DND-41 (cell line): ENCODE measurements at places on chromosomes 6 and 20.

- no peak for DNase-seq
These were observed 66.7 kb upstream of the TSHZ2 start for GRCh38 chr20:52905241-52905994.

DNA sequence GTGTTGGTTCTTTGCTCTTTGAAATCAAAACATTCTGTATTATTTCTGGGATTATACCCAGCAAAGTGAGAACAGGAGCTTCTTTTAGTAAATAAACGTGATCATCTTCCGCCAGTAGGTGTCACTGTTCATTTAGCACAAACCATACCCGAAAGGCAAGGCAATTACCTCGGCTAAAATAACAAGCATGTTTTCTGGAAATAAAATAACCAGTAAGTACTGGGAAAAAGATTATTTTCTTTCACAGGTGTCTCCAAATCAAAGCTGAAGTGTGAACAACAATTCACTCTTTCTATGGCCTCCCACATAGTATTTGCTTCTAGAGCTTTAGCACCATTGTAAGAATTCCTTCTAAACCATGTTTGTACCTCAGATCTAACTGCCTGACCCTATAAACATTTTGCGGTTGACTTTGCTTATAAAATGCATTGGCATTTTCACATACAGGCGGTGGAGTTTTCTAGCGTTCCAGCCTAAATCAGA, 144.6 kb upstream of the AGPAT4 start:
- peak; percentile 30 for DNase-seq

GRCh38 chr20:46220455-46221207, 87.7 kb downstream of the CDH22 start:
- no peak for DNase-seq

- DNase-seq, result peak; percentile 72
These were observed at the start of gene TAB2 for GRCh38 chr6:149317644-149318571. TAB2 (plus strand) TSS chr6:149317712; CDS start chr6:149369998, 52,286 bp downstream.

- peak; percentile 62 for DNase-seq
These were observed 104.9 kb upstream of the NXT1 start for GRCh38 chr20:23245553-23246181.

- DNase-seq, result no peak
These were observed 52.5 kb downstream of the MKKS start for GRCh38 chr20:10381477-10381876.

DNA sequence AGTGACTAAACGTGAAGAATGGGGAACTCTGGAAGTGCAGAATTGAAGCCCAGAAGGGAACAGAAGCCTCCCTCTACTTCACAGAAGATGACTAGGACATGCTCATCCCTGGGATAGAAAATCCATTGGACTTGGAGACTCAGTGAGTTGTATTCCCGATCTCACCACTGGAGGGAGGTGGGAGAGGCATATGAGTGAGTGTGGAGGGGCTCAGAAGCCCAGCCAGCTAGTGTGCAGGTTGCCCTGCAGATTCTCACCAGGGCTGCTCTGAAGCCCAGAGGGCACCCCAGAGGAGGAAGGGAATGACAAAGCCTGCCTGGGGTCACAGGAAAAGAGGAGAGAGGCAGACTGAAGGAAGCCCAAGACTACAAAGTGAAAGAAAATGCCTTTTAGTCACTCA, 42.1 kb upstream of the HLA-E start:
- no peak for DNase-seq

DNA sequence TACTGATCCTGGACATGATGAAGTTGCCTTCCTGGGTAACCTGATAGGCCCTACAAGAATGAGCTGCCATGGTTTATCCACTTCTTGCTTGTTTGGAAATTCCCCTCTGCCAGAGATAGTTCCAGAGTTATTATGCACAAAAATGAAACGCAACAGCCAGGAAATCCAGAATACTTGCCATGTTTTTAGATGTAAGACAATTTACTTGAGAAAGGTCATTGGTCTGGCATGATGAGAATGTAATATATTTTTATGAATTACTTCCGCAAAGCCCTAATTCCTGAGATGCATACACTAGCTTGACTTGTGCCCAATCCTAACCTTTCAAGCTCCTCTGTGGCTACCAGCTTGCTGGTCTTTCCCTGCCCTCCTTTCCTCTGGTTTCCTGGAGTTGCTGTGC, 27.9 kb upstream of the NT5E start:
- no peak for DNase-seq

DNA sequence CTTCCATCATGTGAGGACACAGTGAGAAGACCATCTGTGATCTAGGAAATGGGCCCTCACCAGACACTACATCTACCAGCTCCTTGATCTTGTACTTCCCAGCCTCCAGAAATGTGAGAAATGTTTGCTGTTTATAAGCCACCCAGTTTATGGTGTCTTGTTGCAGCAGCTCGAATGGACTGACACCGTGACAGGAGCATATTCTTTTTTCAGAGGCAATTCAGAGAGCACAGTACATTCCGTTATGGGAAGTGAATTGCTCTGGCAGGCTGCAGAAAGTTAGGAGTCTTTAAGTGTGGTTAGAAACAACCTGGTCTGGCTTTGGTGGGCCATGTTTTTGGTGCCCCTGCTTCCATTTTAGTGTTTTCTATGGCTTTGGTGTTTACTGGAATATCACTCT, 75.1 kb downstream of the FIG4 start:
- DNase-seq, result no peak

DNA sequence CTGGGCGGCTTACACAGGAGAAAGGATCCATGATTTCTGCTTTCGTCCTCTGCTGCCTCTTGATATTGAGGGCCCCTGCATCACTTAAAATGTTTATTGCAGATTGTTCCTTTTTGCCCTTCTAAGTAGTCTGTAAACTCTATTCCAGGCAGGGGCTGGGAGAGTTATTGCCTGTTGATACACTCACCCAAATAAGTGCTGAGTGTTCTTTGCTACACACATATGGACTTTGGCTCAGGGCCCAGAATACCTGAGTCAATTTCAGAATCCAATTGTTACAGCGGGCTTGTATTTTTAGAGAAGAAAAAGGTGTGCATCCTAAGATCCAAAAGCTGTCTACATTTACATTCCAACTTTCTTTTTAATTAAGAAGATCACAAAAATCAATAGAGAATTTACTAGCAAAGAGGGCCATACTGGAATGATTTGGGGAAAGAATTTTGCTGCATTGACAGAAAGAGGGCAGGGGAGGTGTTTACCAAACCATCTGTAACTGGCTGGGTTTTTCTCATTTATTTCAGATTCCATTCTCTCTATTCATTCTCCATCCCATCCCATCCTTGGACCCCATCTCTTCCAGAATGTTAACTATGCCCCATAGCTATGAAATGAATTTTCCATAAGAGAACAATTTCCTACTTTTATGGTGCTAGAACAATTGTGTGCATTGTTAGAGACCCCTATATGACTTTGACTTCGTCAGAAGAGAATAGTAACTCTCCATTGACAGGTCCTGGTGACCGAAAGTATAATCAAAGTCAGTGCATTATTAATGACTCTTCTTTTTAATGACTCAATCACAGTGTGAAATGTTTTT, 959.9 kb upstream of the FLRT3 start:
- DNase-seq, result no peak

DNA sequence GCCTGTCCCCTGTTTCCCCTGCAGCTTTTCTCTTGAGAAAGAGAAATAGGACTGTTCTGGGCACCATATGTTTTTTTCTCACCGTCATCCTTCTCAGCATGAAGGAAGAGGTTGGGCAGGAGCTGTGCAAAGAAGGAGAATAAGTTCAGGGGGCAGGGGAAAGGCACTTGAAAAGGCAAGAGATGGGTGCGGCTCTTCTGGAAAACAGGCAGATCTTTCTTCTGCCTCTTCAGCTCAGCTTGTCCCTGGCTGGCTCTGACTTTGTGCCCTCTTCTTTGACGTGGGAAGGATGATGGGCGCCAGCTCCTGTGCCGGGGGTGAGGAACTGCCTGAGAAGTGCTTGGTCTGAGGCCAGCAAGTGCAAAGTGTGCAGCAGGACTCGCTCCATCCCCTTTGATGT, 206.5 kb downstream of the DOK5 start:
- DNase-seq, result no peak

DNA sequence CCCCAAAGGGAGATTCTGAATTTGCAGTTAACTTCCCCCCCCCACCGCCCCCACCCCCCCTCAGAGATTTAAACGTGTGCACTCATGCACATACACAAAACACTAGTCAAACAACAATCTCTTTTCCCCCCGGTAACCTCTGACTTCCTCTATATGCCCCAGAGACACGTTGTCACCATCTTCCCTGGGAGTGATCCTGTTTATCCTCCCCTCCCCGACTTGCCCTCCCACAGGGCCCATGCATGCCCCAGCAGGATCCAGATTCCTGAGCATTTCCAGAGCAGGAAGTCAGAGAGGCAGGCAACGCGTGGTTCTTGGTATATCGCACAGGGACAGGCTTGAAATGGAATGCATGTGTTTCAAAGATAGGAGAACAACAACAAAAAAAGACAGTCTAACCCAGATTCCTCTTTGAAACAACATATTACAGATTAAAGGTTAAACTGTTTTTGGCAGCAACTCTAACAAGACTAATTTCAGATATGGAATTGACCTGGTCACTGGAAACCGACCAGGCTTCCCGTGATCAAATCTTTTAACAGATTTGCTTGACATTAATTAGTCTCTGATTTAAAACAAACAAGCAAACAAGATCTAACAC, 1.3 kb downstream of the BLCAP start:
- DNase-seq, result no peak

DNA sequence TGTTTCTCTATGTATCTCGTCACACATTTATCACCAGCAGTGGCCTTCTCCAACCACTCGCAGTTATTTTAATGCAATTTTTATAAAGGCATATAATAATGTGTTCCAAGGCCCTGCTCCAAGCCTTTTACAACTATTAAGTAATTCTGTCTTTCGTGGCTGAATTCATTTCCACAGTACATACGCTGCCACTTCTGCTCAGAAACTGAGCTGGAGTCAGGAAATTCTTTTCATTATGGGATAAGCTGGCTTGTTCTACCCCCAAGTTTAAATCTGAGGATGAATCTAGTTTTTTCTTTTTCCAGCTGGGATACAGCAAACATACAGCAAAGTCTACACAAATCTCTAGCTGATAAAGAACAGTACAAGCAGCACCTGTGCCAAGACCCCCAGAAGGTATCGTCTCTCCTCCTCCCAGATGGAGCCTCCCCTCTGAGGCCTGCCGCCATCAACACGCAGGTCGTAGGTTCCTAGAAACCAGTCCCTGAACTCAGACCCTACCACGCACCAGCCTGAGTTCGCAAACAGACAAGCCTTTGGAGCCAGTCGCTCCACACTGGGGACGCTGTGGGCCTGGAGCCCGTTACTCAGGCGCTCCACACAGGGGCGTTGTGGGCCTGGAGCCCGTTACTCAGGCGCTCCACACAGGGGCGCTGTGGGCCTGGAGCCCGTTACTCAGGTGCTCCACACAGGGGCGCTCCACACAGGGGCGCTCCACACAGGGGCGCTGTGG, 263.5 kb downstream of the THBS2 start:
- no peak for DNase-seq

GRCh38 chr6:26056583-26057350, 30.5 kb upstream of the HFE start:
- DNase-seq, result peak; percentile 57

DNA sequence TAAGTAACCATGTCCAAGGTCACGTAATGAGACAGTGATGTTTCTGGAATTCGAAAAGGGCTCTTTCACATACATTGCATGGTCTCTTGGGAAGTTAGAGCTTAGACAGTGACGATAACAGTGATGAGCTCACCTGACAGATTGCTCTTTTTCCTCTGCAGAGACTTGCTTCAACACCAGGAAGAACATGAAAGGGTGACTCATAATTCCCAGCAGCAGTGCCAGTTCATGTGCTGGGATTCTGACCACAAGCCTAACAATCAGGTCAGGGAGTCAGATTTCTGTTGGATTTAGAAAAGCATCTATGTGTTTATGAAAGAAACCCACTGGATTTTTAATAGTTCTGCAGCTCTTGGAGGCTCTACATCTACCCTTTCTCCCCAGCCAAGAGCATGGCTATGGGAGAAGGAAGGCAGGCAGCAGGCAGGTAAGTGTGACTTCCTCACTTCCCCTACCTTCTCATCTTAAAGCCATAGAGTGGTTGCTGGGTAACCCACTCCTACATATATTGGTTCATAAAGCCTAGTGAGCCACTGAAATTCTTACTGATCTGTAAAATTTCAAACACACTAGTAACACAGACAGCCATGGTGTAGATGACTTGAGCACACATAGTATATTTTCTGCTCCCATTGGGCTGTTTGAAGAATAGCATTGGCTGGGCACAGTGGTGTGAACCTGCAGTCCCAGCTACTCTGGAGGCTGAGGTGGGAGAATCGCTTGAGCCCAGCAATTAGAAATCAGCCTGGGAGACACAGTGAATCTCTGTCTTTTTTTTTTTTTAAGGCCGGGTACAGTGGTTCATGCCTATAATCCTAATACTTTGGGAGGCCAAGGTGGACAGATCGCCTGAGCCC, 44.4 kb upstream of the LOC128125822 start:
- DNase-seq, result no peak

DNA sequence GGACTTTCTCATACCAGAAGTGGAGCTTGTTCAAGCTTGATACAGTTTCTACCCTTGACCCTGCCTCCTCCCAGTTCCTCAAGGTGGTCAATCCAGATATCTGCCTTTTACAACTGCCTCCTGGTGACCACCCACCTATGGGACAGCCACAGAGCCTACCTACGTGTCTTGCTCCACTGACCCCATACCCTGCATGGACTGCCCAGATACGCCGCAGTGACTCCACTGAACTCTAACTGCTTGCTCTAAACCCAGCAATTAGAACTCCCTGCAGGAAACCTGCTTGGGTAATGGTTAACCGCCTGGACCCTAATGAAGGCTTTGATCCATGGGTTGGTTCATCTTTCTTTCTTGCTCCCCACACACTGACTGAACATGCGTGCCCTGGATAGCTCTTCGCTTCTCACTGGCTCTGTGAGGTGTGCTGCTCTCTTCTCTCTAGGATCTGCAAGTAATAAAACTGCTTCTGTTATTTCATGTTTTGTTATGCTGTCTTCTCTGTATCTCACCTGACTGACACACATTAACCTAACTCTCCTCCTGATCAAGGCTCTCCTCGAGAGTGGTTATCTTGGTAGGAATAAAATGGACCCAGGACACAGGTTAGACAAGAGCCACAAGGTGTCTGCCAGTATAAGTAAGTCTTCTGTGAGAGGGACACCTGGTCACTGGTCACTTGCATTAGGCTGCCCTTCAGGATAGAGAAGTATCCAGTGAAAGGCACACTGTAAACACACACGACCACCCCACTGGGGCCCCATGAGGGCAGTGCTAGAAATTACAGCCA, 79.2 kb downstream of the CHD6 start:
- DNase-seq, result no peak

GRCh38 chr20:56443654-56444540, 24.5 kb upstream of the RTF2 start:
- no peak for DNase-seq

DNA sequence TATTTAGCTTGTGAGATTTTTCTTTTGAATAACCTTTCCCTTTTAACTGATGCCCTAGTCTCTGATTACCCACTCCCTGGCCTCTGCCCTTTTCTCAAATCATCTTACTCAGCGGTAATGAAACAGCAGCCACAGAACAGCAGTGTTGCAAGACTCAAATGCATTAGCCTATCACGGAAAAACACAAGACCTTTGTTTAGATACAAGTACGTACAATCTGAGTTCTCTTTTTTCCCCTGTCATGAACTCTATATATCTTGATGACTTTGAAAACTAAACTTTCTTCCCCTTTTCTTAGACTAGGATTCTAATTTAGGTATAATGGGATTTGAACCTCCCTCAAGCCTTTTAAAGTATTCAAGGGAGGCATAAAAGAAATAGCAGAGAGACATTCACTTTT, 1034.9 kb downstream of the EYS start:
- DNase-seq, result no peak

GRCh38 chr6:32622545-32623401, 14.4 kb upstream of the HLA-DQA1 start:
- peak; percentile 56 for DNase-seq
